Activated T-cell treated with anti-CD3 and anti-CD28 coated beads for 24 hours (primary cell): ENCODE measurements at places on chromosomes 5 and 9.

DNA sequence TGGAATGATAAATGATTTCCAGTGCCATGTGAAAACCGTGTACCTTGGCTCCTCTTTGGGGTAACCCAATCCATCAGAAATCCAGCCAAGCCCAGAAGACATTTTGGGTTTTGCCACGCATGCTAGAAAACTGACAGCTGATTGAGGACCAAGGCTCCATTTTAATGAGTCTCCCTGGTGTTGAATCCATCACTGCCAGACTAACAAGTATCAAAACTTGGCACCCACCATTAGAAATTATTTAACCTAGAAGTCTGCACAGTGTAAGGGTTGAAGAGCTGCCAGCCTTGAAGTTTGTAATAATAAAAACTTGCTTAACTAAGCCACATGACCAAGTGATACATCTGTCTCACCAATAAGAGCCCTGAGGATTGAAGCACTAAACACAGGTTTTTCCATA, 369.9 kb downstream of the DNAH5 start:
- DNase-seq: no peak

DNA sequence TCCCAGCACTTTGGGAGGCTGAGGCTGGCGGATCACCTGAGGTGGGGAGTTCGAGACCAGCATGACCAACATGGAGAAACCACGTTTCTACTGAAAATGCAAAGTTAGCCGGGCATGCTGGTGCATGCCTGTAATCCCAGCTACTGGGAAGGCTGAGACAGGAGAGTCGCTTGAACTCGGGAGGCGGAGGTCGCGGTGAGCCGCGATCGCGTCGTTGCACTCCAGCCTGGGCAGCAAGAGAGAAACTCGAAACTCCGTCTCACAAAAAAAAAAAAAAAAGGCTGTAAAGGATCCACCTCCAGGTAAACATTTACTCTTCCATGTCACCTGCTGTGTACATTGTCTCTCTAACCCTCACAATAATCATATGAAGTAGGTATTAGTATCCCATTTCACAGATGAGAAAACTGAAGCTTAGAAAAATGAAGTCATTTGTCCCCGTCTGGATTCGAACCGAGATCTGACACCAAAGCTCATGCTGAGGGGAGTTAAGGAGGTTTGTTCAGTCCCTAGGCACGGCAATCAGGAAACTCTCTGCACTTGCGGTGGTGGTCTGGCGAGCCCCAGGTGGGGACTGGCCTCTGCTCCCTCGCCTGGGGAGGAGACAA, 494 bp upstream of the DOCK2 start:
- no peak for DNase-seq

GRCh38 chr9:33101104-33101951, 24.9 kb upstream of the SMU1 start:
- no peak for DNase-seq

- DNase-seq: peak; percentile 19
These were observed 30.4 kb upstream of the LTC4S start for GRCh38 chr5:179763215-179763945.

- no peak for DNase-seq
These were observed 21.6 kb downstream of the FBXL7 start for GRCh38 chr5:15521381-15522186.

DNA sequence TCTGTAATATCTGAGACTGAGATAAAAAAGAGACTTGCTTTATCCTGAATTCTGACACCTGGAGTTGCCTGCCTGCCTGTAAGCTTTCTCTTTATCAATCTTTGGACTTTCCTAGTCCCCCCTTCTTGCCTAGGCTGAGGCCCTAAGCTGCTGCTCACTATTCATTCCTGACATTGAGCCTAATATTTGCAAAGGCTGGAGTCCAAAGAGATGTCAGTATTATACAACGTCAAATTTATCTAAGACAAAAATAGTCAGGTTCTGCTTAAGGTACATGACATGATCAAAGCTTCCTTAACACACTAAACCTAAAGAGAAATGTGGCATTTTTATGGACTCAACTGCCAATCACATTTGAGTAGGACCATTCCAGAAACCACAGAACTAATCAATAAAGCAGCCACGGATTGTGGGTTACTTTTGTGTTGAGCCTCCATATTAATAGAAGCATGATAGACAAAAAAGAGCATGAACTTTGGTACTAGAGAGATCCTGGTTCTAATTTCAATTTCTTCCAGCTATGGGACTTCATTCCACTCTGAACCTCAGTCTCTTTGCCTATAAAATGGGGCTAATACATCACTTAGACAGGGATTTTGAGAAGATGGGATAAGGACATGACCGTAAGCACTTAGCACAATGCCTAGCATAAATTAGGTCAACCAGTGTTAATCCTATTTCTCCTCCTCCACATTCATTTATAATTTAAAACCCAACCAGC, 56.1 kb downstream of the IL33 start:
- no peak for DNase-seq

DNA sequence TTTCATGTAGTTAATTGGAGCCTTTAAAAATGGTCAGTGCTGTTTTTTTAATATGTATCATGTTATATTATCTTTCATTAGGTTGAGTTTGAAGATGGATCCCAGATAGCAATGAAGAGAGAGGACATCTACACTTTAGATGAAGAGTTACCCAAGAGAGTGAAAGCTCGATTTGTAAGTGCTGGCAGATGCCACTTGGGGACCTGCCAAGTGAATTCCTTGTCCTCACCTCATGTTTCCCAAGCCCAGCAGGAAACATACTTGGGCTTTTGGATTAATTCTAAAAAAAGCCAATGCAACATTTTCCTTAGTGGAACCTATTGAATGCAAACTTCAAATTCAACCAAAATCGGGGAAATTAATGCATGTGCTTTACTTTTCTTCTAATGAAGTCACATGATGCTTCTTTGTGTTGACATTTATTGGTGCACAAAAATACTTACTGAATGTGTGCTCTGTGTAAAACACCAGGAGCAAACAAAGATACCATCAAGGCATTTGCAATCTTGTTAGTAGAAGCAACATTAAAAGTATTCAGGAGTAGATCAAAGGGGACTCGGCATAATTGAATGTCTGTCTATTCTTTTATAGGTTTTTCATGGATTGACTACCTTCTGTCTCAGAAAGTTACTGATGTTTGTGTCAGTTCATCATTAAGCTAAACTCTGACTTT, 412.1 kb downstream of the KDM4C start:
- DNase-seq: no peak

GRCh38 chr5:121668635-121669034, 183.0 kb upstream of the FTMT start:
- DNase-seq: no peak

DNA sequence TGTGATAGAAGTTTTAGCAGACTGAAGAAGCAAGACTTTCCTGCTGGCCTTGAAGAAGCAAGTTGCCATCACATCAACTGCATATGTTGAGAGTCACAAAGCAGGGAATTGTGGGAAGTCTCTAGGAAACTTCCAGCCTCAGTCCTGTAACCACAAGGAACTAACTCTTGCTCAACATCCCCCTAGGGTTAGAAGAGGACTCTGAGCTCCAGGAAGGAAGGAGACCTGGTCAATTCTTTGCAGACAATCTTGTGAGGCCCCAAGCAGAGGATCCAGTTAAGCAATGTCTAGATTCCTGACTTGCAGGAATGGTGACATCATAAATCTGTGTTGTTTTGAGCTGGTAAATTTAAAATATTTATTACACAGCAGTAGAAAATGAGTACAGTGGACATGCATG, 18.6 kb upstream of the ZNF366 start:
- DNase-seq: no peak

GRCh38 chr5:180540050-180540694, 46.0 kb downstream of the CNOT6 start:
- no peak for DNase-seq

GRCh38 chr9:4160249-4160648, 139.6 kb downstream of the GLIS3 start:
- no peak for DNase-seq

DNA sequence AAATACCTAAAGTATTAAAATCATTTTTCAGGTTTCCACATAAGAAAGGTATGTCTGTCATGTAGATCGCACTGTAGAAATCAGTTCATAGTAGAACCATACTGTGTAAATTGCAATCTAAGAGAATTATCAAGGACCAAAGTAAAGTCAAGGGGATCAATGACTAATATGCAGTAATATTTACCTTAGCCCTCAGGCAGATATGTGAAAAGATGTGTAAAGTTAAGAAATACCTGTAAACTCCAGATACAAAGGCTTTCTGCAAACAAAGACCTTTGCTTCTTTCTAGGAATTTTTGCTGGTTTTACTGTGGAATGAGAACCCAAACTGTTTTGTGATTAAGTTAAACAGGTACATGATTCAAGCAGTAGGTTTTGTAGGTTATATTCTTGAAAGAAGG, 11.6 kb downstream of the POLK start:
- no peak for DNase-seq

GRCh38 chr5:54848581-54848980, 136.8 kb downstream of the ESM1 start:
- DNase-seq: no peak

DNA sequence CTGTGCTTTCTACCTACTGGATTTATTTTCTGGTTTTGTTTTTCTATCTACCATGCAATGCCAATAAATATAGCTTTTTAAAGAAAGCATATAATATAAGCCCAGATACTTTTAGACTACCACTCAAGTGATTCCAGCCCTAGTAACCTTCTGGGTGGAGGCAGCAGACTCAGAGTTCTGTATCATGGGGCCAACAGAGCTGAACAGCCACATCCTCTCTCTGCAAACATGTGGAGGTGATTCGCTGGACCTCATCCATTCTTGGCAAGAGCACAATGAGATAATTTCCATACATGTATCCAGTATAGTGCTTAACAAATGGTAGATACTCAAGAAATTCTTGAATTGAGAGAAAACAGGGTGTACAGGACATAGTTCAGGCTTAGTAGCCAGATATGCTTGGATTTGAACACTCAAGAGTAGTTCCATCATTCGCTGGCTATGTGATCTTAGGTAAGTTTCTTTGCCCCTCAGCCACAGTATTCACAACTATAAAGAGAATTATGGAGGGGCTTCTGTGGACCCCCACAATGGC, 124.5 kb downstream of the ASTN2 start:
- DNase-seq: no peak

DNA sequence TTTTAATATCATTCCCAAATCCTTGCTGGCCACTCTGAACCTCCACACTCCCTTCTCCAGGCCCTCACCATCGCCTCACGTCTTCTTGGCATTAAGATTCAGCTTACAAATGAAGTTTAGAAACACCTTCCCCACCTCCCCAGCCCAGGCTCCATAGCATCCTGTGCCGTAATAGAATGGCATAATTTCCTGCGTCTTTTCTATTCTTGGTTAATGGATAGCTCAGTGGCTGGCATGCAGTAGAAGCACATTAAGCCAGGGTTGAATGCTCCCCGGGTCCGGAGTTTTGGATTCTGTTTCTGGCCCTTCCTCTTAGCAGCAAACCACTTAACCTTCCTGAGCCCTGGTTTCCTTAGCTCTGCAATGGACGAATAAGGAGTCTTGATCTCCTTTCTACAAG, 13.8 kb downstream of the WWC1 start:
- no peak for DNase-seq

DNA sequence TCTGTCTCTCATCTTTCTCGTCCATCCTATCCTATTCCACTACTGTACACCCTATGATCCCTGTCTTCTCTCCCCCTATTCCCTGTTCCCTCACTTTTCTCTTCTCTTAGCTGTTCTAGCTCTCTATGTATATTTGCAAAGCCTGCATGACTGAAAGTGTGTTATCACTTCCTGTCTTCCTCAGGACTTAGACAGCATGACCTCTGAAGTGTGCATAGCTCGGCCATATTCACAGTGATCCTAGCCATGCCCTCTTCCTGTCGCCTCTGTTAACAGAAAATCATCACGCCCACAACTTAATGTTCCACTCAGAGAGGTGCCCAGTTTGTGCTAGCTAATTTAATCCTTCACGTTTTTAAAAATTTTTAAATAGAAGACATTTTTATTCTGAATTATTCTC, 35.8 kb upstream of the CDH6 start:
- DNase-seq: no peak

DNA sequence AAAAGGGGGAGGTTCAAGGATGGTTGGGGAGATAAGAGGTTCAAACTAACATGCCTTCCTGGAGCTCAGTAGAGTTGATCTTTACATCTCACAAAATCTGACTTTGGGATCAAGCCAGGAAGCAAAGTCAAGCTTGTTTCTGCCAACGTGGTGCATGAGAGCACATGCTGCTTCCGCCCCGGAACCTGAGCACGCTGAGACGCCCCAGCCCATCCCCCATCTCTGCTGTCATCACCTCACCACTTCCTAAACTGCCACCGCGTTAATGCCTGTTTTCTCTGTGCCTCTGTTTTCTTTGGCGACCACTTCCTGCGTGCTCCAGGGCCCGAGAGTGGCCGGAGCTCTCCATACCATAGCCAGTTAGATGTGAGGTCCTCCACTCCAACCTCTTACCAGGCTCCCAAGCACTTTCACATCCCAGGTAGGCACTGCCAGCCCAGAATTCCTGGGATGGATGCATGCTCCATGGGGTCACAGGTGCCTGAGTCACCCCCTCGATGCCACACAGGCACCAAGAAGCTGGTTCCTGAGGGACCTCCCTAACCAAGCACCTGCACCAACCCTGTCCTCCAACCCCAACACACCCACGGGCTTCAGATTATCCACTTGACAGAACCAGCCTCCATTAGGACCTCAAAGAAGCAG, 31.2 kb upstream of the AFAP1L1 start:
- DNase-seq: peak; percentile 55

- no peak for DNase-seq
These were observed 18.0 kb downstream of the ALDH7A1 start for GRCh38 chr5:126576974-126577373.

DNA sequence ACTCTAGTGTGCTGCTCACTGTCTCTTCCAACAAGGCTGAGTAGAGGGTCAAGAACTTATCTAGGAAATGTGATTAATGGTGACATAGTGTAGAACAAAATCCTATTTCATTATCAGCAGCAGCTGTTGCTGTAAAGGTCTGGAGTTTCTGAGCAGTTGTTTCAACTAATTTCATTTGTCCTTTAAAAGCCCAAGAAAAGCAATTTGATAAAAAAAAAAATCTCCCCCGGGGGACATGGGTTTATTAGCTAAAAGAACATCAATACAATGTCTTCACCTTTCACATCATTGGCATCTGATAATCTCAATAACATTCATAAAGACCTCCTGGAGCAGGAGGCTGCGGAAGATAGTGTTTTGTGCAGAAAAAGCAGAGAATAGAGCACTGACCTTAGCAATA, 468.1 kb downstream of the KCTD16 start:
- no peak for DNase-seq

GRCh38 chr5:142032747-142033631, 20.2 kb upstream of the GNPDA1 start:
- no peak for DNase-seq

GRCh38 chr9:3080951-3081350, 237.1 kb upstream of the PUM3 start:
- no peak for DNase-seq

DNA sequence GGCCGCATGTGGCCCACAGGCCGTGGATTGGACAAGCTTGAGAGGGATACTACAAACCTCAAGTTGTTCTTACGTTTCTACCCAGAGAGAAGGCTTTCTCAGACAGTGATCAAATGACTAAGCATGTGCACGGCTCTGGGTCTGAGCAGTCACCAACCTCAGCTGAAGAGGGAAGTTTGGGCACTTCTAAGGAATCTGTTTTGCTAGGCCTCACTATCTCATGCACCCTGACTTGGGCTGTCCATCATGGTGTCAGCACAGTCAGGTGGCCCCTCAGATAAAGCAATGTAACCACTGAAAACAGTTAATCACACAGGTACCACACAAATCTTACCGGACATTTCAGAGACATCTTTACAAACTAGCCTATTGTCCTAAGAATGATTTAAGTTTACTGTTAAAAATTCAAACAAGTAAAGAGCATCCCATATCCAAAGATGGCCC, 24.6 kb downstream of the CSF2 start:
- no peak for DNase-seq
